ENCODE measurements at places on chromosomes 1 and 21. TPM values are rescaled to one million over a fixed set of nuclear protein-coding genes. Genes with fewer than 3 reads are reported as not detected.

- no peak for DNase-seq
Observed at GRCh38 chr1:30569384-30569783, 154.0 kb downstream of the MATN1 start.

GRCh38 chr1:76073481-76073880 is 1.1 kb upstream of the ST6GALNAC3 start:
- peak; percentile 43 for DNase-seq

PDC gene
- not detected for total RNA-seq

DNA sequence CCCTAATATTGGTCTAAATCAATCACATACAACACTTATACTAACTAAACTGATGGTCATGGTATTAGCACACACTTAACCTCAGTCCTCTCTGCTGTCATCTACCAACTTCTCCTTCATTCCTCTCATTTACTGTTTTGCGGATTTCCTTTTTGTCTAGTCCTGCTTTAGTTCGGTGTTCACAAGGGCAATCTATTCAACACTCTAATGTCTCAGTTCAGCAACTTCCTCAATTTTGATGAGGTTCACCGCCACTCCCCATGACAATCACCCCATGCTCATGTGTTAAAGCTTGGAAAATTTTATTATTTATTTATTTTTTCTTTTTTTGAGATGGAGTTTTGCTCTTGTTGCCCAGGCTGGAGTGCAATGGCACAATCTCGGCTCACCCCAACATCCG is 301.1 kb downstream of the PTPRC start:
- DNase-seq: no peak

DNA sequence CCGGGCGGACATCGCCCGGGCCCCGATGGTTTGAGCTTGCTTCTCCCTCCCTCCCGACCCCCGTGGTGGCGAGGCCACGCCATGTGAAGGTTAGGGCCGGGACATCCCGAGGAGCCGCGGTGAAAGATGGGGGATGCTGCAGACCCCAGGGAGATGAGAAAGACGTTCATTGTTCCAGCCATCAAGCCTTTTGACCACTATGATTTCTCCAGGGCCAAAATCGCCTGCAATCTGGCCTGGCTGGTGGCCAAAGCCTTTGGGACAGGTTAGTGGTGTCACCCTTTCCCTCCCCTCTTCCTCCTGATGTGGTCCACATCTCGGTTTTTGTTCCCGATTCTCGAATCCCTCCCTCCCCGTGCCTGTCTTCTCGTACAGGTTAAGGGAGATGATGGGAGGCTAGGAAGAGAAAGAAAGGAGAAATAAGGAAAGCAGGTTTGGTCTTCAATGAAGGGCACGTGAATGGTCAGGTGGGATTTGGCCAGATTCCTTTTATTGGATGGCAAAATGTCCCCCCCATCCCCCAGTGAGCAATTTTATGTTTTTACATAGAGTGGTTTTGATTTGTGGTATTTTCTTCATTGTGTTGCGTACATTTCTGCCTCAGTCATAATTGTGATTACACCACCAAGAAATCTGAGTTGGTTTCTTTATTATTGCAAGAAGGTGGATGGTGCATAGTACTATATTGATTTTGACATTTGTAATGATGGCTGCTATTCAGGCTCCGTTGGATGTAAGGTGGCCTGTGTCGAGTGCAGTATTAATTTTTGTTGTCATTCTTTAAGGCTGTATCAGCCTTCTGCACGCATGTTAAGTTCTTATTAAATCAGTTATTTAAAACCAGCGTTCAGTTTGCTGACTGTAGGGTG is 1.2 kb downstream of the CAMSAP2 start:
- peak; percentile 14 for DNase-seq

DNA sequence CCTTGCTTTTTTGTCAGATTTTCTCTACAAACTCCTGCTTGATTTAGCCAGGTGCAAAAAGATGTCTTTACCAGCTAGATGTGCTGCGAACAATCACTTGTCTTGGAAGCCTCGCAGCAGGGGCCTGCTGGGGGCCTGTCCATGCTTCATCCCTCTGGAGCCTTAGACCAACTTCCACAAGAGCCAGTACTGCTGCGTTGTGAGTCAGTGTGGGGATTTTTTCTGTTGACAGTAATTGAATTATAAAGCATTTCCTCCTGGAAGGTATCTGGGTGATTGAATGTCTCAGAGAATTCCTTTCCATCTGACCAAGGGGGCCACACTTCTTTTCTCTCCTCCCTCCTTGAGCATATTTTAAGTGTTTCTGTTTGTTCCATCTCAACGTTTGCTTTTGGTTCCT is 40.4 kb upstream of the LDLRAP1 start:
- DNase-seq: no peak
